ENCODE measurements at places on chromosomes 3 and 15.

DNA sequence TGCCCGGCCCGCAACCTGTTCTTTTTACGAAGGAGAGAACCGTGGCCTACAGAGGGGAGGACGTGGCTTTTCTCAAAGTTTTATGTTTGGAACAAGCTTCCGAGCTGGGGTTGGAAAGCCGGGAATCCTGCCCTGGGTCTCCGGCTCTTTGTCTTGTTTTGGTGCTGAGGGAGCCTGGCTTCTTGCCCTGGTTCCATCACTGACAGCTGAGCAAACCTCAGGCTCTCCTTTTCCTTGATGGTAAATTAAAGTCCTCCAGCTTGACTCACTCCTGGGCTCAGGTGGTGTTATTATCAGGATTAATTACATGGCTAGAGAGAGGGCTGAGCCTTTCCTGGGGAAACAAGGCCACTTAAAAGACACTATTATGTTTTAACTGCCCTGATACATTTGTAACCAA is 289.5 kb upstream of the RGMA start:
- DNase-seq, result no peak

- DNase-seq, result no peak
Observed at GRCh38 chr3:28544236-28544635, 195.6 kb upstream of the AZI2 start.

DNA sequence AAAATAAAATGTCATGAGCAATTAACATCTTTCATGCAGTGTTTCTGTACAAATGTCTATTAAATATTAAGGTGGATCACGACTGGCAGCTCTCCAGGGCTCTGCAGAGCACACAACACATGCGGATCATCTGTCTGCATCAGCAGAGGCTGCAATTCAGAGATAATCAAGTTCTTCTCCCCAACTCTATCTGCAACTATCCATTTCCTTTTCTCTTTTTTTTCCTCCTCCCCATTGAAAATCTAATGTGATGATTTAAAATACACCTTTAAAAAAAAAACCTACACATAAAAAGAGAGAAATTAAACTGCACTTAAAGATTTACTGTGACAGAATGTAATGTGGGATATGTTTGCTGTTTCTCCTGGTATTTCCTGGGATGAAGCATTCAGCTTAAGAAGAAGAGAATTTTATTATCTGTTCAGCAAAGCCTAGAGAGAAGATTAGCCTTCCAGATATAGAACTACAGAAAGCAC is 352.6 kb upstream of the CCDC54 start:
- DNase-seq, result no peak

GRCh38 chr3:24911076-24911475 is 416.4 kb upstream of the THRB start:
- DNase-seq, result no peak

DNA sequence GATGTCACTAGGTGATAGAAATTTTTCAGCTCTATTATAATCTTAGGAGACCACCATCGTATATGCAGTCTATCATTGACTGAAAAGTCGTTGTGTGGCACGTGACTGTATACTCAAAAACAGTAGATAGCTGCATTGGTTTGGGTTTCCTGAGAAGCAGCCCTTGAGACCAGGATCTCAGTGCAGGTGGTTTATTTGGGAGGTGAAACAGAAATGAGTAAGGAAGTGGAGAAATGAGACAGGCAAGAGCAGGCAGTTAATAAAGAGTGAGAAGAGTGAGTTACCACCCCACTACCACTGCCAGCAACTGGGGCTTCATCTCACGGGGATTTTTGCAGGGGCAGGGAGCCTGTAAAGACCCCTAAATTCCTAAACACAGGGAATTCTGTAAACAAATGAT is 221.0 kb downstream of the SHQ1 start:
- DNase-seq, result no peak

All from bronchial epithelial cell (primary cell).